NCI-H146 (cell line): ENCODE measurements at places on chromosomes 7 and 10.

DNA sequence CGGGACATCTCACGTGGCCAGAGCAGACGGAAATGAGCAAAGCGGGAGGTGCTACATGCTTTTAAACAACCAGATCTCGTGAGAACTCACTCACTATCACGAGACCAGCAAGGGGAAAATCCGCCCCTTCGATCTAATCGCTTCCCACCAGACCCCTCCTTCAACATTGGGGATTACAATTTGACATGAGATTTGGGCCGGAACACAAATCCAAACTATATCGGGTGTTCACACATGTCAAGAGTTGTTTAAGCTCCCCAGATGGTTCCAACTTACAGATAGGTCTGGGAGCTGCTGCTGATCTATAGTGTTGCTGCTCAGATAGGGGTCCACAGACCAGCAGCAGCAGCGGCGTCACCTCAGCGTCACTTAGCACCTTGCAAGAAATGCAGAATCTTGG is 194.9 kb downstream of the GPAM start:
- DNase-seq: no peak

DNA sequence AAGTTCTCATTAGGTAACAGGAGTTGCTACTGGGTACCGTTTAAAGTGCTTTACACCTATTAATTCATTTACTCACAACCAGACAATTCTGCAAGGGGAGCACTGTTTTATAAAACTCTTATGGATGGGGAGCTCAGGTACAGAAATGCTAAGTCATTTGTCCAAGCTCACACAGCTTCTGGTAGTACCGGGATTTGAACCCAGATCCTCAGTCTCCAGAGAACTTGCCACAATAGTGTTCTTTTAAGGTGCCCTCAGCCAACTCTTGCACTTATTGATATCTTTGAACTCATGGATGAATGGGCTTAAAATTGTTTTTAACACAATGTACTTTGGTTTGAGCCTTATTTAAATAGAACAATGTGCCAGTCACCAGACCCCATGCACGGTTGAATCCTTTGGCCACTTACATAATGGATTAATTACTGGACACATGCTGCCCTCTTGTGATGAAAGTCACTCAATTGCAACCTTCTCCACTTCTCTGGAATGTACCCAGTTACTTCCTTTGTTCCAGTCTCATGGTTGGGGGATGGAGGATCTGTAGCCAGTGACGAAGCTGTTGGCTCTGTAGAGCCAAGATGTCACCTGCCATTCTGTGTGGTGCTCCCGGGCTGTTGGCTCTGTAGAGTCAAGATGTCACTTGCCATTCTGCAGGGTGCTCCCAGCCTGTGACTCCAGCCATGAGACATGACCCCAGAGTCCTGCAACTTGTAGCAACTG is 65.6 kb downstream of the NOD1 start:
- DNase-seq: peak; percentile 56

DNA sequence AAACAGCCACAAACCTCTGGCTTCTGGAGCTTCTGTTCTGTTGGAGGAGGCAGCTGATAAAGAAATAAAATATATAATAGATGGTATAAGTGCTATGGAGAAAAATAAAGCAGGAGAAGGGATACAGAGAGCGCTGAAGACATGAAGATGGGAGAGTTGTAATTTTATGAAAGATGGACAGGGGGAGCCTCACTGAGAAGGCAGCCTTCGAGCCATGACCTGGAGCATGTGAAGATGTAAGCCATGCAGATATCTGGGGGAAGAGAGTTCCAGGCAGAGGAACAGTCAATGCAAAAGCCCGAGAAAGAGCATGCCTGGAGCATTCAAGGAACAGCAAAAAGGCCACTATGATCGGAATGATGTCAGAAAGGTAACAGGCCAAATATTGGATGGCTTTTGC is 187.5 kb downstream of the KIAA1217 start:
- DNase-seq: no peak

GRCh38 chr10:114548662-114549061 is 109.4 kb downstream of the ABLIM1 start:
- DNase-seq: peak; percentile 41

GRCh38 chr10:79129361-79129997 is 60.7 kb downstream of the ZMIZ1 start:
- no peak for DNase-seq

- DNase-seq: peak; percentile 94
Observed at GRCh38 chr10:21497177-21497807, 28.2 kb downstream of the SKIDA1 start.

- DNase-seq: no peak
Observed at GRCh38 chr7:105277341-105277740, 111.4 kb downstream of the SRPK2 start.

DNA sequence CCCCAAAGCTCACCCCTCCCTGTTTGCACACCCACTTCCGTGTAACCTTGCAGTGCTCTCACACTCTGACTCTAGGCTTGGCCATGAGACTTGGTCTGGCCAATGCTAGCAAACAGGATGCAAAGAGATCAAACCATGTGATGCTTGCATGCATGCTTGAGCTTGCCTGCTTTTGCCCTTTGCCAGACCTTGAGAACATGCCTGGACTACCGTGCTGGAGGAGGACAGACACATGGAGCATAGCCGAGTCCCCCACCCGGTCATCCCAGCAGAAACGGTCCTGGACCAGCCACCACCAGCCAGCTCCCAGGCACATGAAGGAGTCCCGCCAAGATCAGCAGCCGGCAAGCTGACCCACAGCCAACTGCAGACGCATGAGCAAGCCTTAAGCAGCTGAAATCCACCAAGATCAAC is 23.4 kb downstream of the PYROXD2 start:
- no peak for DNase-seq

DNA sequence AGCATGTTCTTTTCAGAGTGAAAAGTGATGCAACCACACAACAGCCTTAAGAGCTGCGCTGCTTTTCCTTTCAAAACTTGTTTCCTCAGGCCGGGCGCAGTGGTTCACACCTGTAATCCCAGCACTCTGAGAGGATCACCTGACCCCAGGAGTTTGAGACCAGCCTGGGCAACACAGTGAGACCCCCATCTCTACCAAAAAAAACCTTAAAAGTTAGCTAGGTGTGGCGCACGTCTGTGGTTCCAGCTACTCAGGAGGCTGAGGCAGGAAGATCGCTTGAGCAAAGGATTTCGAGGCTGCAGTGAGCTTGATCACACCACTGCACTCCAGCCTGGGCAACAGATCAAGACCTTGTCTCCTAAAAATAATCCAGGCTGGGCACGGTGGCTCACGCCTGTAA is 2.0 kb downstream of the COX19 start:
- DNase-seq: no peak
